NAMALWA (cell line): ENCODE measurements at places on chromosomes 2 and 18.

- no peak for DNase-seq
Observed at GRCh38 chr2:216802516-216803215, 57.2 kb downstream of the TNP1 start.

- no peak for DNase-seq
Observed at GRCh38 chr18:23301972-23302371, 151.1 kb upstream of the RIOK3 start.

- no peak for DNase-seq
Observed at GRCh38 chr2:2024751-2025481, 280.6 kb upstream of the PXDN start.

DNA sequence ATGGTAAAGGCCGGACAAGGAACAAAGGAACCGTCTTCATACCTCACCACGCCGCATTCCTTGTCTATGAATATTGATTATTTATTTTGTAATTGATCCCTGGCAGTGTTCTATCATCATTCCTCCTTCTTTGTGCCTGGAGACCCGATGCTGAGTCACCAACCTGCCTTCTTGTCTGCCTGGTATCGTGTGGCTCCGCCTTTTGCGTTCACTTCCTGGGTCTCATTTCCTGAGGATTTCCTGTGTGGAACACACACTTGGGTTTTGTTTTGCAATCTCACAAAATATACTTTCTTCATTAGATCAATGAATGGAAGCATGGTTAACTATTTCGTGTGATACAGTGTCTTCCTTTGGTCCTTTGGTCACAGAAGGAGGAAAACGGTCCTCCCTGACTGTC is 95.5 kb upstream of the SNTG2 start:
- DNase-seq, result no peak

- DNase-seq, result no peak
Observed at GRCh38 chr2:119683074-119683712, 4.2 kb downstream of the TMEM177 start.

GRCh38 chr2:73114273-73114867 is 1.6 kb upstream of the RAB11FIP5 start:
- DNase-seq, result no peak

DNA sequence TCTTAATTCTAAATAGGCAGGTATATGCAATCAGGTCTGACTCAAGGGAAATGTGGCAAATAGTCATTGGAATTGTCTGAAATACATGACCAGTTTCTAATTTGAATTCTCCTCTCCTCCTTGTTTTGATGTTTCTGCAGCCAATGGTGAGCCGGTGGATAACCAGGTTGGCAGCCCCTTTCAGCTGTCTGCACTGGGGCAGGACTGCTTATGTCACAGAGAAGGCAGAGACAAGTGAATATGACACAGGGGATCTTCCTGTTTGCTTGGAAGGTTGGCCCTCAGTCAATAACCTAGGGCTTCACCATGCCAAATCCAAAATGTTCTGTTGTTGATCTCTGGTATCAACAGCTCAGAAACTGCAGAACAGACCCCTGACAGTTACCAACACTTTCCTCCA is 12.1 kb downstream of the MYT1L start:
- DNase-seq, result no peak

DNA sequence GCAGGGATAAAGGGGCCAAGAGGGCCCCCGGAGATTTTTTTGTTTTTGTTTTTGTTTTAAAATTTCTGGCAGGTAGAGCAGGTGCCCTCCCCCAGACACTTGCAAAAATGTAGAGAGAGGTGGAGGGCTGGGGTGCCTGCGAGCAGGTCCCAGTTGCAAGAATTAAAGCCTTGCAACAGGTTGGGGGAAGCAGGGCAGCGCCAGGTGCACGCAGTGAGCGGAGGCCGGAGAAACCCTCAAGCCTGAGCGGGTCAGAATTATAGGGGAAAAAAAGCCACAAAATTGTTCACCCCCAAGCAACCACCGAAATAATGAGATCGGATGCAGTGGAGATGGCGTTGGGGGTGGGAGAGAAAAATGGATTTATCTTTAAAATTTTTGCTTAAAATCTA is 527 bp downstream of the IGFBP5 start:
- DNase-seq, result no peak

DNA sequence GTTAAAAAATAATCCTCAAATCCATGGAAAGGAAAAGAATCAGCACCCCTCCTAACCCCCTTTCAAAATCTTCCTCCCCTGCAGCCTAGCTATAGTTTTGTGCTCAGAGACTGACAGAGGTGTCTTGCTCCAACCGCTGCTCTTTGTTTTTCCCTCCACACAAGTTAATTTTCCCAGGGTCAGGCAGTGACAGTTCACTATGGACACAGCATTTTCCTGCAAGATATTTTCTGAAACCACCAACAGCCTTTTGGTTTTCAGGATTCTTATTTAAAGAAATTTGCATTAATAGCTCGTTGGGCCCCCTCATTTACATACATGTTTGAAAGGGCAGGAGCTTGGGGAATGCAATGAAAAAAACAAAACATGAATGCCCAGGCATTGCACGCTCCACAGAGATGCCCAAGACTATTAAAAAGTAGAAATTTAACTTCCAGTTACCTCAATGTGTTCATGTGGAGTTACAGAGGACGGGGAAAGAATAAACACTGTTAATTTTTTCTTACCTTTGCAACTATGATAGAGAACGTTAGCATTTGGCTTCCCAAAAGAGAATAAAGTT is 71.4 kb upstream of the CXCR4 start:
- no peak for DNase-seq

- DNase-seq, result peak; percentile 45
Observed at GRCh38 chr18:50320719-50321118, 33.2 kb upstream of the CXXC1 start.

DNA sequence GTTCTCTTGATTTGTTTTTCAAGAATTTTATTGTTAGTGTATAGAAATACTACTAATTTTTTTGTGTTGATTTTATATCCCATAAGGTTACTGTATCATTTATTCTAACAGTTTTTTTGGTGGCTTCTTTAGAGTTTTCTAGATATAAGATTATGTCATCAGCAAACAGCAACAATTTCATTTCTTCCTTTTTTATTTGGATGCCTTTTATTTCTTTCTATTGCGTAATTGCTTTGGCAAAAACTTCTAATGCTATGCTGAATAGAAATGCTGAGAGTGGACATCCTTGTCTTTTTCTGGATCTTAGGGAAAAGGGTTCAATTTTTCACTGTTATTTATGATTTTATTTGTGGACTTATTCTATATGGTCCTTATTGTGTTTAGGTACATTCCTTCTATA is 298.8 kb downstream of the RPRM start:
- no peak for DNase-seq

DNA sequence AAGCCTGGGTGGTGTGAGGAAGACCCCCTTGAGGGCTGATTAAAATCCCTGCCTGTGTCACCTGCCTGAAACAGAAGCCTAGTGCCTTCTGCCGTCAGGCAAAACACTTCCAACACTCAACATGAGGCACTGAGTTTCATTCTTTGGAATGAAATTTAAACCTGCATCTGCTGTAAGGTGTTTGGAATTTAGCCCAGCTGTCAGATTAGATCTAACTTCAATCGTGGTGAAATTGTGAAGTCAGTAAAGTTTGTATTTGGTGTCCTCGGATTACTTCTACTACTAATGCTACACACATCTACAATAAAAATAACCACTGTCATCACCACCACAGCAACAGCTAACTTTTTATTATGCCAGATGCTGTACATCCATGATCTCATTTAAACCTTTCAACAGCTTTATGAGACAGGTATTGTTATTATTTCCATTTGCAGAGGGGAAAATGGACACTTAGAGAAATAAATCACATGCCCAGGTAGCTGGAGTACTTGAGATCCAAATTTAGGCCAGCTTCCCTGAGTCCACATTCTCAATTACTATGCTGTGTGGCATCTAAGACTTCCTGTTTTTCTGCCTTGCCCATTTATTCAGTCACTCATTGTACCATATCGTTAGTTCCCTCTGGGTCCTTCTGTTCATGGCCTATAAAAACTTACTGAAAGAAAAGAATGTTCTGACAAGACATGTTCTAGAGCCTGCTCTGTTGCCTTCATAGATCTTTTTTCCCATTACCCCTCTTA is 98.2 kb upstream of the GCFC2 start:
- DNase-seq, result no peak

DNA sequence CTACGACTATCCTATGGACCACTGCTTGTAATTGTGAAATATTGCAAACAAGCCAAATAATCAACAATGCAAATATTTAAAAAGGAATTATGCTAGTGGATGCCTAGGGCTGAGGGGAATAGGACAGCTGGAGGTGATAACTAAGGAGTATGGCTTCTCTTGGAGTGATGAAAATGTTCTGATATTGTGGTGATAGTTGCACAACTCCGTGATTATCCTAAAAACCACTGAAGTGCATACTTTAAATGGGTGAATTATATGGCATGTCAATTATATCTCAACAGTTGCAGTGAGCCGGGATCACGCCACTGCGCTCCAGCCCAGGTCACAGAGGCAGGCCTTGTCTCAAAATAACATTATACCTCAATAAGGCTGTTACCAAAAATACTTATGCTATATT is 125.1 kb upstream of the SH3BP4 start:
- DNase-seq, result no peak

DNA sequence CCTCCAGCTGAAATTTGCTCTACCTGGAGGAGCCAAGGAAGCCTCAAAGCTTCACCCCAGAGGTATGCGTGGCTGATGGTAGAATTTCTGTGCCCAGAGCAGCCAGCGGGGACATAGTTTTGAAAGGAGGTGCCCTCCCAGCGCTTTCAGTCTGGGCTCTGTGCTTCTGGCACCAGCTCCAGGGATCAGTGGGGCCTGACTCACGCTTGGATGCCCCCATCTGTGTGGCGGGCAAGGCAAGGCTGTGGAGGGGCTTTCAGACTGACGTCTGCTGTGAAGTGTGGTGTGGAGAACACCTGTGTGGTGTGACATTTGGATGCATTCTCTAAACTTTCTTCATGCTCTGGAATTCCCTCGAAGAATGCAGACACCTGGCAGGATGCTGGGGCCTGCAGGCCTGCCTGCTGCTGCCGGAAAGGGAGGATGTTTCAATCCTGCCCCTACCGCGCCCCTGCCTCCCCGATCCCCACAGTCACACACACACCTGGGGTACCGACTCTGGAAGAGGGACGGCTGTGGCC is 84.1 kb downstream of the CTIF start:
- DNase-seq, result peak; percentile 85

DNA sequence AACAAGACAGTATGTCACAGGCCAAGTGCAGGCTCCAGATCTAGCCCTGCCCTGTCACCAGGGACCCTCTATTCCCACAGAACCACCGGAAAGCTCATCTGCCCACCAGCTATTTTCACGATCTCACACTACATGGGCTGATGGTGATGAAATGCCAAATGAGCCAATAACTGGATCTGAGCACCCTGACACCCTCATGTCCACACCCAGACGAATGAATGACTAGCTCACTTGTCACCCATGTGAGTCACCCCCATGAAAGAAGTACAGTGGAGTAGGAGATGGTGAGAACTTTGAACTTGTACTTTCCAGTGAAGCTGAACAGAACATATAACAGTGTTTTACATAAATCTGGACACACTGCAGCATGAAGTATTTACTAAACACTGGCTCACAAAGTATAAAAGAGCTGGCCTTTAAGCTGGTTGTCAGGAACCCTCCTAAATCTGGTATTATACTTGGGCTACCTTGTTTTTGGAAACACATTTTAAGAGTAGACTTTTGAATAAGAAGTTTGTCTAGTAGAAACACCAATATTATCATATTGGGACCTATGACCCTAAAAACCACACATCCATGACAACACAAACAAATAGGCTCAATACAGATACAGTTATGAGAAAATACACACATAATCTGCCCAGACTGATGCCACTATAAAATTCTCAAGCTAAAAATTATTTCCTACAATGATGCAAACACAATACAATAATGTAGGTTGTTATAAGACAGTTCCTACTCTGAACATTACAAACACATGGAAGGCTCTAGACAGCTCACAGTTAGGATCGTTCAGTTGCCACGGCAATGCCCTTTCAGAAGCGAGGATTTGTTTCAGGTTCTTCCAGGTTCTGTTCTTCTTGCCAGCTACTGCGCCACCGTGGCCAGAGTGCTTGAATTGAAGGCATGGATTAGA is 19.0 kb downstream of the INO80C start:
- DNase-seq, result no peak

- no peak for DNase-seq
Observed at GRCh38 chr2:98118161-98118560, 31.2 kb downstream of the VWA3B start.

- no peak for DNase-seq
Observed at GRCh38 chr18:22489704-22490103, 72.0 kb upstream of the CTAGE1 start.

- no peak for DNase-seq
Observed at GRCh38 chr18:46322411-46322891, 218.3 kb downstream of the HAUS1 start.

DNA sequence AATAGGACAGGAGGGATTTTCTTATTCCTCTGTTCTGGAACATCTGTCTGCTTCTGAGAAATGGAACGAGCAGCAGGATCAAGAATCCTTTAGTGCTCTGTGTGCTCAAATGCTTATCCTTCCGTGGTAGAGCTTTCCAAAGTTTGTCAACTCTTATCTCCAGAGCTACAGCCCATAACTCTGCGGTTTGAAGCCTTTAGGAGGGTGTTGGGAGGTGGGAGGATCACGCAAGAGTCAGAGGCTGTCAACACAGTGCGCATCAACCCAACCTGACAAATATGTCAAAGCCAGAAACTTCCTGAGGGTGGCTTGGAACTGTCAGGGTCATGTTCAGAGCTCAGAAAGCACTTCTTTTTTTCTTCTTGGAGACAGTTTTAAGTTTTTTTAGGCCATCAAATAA is 95.9 kb downstream of the CRIM1 start:
- no peak for DNase-seq

DNA sequence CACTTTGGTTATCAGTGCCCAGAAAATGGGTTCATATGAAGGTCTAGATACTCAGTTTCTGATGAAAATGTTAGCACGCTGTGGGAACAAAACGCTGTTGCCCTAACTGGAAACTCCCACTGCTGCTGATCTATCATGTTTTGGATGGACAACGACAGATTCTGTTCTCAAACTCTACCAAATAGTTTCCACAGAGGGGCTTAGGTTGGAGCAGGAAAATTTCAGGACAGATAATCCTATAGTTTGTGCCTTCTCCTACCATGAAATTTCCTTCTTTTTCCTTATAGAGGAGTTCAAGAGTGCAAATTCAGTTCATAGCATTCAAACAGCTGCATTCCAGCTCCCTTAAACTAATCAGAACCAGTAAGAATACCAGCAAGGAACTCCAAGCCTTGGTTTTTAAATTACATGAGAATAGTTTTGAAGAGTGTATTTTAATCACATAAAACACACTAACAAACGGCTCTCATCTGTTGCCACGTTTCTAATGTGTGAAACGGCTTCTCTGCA is 58.7 kb upstream of the RALBP1 start:
- no peak for DNase-seq

GRCh38 chr2:176106581-176107539 is at the start of gene HOXD11:
Gene HOXD11 (plus strand): TSS chr2:176107280. CDS start chr2:176107356, 76 bp downstream.
- no peak for DNase-seq

GRCh38 chr2:235677937-235678336 is 184.1 kb downstream of the AGAP1 start:
- DNase-seq, result no peak
